ENCODE measurements at places on chromosomes 5 and 9.

- DNase-seq, result no peak
Measured at GRCh38 chr9:137807721-137808703, 69.6 kb upstream of the CACNA1B start.

DNA sequence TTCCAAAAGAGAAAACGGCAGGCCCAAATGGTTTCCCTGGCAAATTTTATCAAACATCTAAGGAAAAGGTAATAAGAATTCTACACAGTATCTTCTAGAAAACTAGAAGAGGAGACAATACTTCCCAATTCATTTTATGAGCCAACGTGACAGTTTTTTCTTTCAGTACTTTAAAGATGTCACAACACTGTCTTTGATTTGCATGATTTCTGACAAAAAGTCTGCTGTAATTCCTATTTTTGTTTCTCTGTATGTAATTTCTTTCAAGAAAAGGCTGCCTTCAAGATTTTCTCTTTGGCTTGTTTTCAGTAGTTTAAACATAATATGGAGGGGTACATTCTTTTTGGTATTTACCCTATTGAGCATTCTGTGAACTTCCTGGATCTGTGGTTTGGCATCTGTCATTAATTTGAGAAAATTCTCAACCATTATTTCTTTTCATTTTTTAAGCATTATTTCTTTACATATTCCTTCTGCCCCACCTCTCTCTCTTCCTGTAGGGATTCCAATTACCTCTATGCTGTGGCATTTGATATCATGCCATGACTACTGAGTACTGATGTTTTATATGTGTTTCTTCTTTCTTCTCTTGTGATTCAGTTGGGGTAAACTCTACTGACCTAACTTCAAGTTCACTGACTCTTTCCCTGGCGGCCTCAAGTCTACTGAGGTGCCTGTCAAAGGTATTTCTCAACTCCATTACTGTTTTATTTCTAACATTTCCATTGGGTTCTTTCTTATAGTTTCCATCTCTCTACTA lies 32.2 kb downstream of the ANKS6 start:
- DNase-seq, result no peak

- no peak for DNase-seq
Measured at GRCh38 chr9:19441730-19442129, 32.9 kb downstream of the ACER2 start.

- DNase-seq, result no peak
Measured at GRCh38 chr9:96203867-96204501, 98.0 kb downstream of the HSD17B3 start.

- DNase-seq, result no peak
Measured at GRCh38 chr9:78788101-78788500, 491.2 kb downstream of the PSAT1 start.

- DNase-seq, result no peak
Measured at GRCh38 chr5:41508696-41509398, 1.6 kb downstream of the PLCXD3 start.

DNA sequence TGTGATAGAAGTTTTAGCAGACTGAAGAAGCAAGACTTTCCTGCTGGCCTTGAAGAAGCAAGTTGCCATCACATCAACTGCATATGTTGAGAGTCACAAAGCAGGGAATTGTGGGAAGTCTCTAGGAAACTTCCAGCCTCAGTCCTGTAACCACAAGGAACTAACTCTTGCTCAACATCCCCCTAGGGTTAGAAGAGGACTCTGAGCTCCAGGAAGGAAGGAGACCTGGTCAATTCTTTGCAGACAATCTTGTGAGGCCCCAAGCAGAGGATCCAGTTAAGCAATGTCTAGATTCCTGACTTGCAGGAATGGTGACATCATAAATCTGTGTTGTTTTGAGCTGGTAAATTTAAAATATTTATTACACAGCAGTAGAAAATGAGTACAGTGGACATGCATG lies 18.6 kb upstream of the ZNF366 start:
- DNase-seq, result no peak

GRCh38 chr5:40569546-40570270 lies 110.0 kb upstream of the PTGER4 start:
- DNase-seq, result no peak

GRCh38 chr9:18493451-18493993 lies 19.6 kb downstream of the ADAMTSL1 start:
- no peak for DNase-seq

- DNase-seq, result no peak
Measured at GRCh38 chr9:20382460-20383071, 239.7 kb downstream of the MLLT3 start.

DNA sequence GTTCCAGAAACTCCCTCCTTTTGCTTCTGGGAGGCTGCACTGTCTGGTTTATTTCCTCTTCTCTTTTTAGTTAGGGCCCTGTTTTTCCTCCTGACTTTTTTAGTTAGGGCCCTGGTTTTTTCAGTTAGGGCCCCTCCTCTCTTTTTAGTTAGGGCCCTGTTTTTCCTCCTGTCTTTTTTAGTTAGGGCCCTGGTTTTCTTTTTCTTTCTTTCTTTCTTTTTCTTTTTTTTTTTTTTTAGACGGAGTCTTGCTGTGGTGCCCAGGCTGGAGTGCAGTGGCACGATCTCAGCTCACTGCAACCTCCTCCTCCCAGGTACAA lies 15.1 kb downstream of the GSN start:
- DNase-seq, result no peak

DNA sequence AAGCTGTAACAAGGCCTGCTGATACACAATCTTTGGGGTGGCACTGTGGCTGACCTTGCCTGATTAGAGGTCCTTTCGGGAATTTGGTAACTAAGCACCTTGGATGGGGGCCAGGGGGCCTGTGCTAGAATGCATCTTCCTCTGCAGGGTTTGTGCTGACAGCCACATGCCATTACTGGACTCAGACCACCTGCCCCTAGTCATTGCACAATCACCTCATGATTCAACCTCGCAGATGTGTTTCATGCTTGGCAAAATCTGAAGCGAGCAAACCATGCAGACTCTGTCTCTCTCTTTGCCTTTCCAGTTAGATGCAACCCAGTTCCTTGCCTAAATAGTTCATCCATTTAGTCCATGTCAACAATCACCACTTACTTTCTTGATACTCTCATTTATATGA lies 96.5 kb upstream of the ERCC6L2 start:
- DNase-seq, result no peak

GRCh38 chr9:22084336-22085035 lies 75.4 kb upstream of the CDKN2B start:
- no peak for DNase-seq

GRCh38 chr5:178630475-178630930 lies 3.7 kb upstream of the CLK4 start:
- DNase-seq, result no peak

DNA sequence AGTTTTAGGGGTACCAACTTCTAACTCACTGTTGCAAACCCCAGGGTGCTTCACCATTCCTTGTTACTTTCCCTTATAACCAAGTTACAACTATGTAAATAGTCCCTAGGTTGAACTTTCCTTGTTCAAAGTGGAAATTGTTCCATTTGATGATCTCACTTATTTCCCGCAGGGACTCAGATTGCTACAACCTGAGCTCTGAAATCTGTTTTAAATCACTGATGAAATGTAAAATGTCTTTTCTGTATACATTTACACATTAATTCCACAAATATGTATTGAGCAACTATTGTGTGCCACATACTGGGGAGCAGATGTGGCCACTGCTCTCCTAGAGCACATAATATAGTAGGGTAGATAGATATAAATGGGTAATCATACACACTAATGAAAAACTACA lies 69.1 kb upstream of the TARS1 start:
- DNase-seq, result no peak

DNA sequence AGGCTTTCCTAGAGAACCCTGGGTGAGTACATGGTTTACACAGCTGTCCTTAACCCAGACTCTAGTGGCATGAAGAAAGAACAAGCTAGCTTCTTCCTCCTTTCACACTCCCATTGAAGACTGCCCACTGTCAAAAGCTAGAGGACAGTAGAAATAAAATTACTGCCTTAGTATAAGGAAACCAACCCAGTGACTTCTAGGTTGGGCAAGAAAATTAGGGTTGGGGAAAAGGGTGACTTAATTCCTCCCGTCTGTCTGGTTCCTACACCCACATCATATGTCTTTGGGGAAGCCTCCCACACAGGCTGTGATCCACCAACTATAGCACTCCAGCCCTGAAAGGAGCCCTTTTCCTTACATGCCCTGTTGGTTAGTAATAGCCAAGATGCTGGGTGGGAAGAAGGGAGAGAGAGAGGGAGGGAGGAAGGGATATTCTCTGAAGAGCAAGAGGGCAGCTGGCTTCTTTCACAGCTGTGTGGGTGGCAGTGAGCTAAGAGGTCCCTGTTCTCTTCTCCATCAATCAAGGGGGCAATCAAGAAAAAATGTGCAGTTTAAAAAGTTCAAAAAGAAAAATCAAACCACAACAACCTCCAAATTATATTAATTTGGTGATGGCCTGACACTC lies 21.7 kb downstream of the HBEGF start:
- DNase-seq, result no peak
